ENCODE measurements at places on chromosomes 13 and 19.

- peak; percentile 13 for DNase-seq
These were observed 24.8 kb upstream of the PLA2G4C start for GRCh38 chr19:48135411-48135810.

GRCh38 chr19:49570138-49570856 is 10.1 kb downstream of the NOSIP start:
- DNase-seq = peak; percentile 90

DNA sequence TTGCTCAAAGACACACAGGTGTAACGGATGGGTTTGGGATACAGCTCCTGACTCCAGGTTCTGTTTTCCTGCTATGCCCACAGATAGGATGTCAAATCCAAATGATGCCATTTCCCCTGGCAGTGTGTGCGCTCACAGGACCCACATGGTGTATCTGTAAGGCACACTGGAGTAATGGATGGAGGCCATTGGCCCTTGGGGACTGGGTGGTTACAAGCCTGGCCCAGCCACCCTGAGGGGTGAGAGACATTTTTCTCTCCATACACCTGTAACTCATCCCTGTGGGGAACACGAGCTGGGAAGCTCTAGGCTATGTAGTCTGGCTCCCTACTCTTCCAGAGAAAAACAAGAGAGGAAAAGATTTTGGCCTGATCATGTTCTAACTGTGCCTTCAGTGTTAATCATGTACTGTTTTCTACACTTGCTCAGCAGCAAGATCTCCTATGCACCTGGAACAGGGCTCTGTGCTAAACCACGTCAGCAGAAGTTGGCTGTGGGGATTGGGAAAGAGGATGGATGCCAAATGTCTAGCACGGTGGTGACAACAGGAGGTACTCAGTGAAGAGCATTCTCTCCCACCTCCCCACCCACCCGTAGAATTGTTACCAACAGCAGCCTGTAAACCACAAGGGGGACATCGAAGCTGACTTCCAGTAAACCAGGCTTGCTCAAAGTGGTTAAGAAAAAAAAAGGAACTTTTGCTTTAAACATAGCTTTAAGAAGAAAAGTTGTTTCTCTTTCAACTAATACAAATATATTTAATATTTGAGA is 237.0 kb downstream of the LACC1 start:
- no peak for DNase-seq

- DNase-seq = peak; percentile 88
These were observed 113.9 kb downstream of the CRYL1 start for GRCh38 chr13:20411638-20412342.

- DNase-seq = no peak
These were observed 79.2 kb upstream of the C13orf46 start for GRCh38 chr13:114053026-114053425.

GRCh38 chr19:40633207-40633606 is 32.0 kb downstream of the LTBP4 start:
- DNase-seq = no peak

GRCh38 chr13:110392510-110393240 is 85.6 kb downstream of the COL4A2 start:
- DNase-seq = no peak

DNA sequence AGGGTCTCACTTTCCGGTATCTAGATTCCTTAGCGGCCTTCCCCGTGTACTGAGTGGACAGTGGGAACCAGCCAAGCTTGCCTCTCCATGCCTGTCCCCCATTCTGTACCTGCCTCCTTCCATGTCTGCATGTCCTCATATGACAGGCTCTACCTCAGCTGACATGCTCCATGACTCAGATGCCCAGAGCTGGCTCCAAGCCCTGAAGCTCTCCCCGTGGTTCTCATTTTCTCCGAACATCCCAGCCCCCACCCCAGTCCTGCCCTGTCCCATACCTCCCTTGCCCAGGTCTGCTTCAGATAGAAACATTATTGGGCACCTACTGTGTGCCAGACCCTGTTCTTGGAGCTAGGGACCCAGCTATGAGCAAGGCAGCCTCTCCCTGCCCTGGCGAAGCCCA is 17.1 kb upstream of the SHFL start:
- no peak for DNase-seq

- DNase-seq = no peak
These were observed 268.5 kb downstream of the MYO16 start for GRCh38 chr13:108897955-108898354.

- DNase-seq = peak; percentile 92
These were observed 14.9 kb downstream of the MAP2K2 start for GRCh38 chr19:4108767-4109625.

DNA sequence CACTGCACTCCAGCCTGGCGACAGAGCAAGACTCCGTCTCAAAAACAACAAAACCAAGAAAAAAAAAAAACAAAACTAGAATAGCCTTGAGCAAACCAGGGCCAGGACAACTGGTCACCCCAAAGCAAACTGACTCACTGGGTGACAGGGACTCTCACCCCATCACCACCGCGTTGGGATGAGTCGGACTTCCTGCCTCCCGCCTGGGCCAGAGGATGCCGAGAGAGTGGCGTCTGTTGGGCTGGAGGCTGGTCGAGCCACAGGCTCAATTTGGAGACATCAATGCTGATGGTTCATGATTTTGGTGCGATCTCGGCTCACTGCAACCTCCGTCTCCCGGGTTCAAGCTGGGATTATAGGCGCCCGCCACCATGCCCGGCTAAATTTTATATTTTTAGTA is 11.6 kb downstream of the TMPRSS9 start:
- no peak for DNase-seq

GRCh38 chr19:49871349-49871985 is 4.1 kb upstream of the PNKP start:
- no peak for DNase-seq

- peak; percentile 50 for DNase-seq
These were observed 10.9 kb downstream of the ARHGEF1 start for GRCh38 chr19:41893899-41894298.

DNA sequence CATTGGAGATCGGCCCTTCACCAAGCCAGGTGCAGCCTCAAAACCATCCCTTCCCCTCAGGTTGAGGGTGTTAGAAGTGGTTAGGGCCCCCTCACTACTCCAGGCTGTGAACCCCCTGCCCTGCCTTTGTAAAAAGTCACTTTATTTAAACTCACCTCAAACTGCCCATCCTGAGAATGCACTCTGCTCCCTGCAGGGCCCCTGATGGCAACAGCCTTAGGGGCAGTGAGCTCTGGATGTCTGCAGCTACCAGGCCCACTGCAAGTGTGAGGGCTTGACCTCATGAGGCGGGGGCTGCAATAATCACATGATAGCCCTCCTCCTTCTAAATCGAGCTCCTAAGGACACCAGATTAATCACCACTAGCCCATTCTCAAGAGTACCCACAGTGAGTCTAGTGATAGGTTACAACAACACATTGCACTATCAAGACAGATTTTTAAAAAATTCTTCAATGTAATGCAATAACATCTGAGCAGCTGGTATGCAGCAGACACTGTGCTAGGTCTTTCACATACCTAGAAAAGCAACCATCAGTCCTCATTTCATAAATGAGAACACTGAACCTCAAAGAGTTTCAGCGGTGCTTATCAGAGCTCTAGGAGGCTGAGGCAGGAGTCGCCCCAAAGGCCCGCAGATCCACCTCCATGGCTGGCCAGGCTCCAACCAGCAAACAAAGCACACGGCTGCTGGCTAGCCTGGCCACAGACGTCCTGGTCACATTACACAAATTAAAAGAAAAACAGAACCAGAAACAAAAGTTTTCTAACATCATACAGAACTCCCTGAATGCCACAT is 26.0 kb downstream of the SLC7A1 start:
- DNase-seq = no peak

DNA sequence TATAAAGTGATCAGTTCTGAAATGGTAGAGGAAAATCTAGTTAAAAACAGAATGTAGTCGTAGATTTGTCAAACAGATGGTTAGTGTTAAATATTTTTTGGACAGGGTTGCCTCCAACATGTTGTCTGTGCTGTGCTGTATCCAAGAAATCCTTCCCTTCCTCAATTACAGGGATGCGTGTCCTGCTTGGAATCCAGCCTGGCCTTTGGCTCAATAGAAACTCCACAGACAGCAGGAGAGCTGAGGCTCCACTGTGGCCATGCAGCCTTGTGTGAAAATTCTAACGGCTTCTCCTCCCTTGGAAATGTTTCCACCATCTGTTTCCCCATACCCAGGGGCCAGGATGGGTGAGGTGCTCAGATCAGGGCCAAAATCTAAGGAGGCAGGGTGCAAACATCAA is 67.7 kb upstream of the USP29 start:
- no peak for DNase-seq

- no peak for DNase-seq
These were observed 9.7 kb downstream of the TLE6 start for GRCh38 chr19:2986951-2987524.

DNA sequence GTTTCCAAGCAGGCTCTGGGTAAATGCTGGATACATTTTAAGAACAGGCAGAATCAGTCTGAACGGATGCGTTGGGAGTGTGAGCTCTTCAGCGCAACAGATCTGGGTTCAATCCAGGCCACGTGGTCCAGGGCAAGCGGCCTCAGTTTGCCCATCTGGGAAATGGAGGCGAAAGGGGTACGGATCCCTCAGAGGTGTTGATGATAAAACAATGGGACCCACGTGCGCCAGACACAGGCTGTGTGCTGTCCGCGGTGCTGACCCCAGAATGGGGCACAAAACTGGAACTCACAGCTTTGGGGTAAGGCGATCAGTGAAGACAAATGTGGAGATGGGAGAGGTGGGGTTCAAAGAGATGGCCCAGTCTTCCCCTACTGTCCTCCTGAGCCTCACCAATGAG is 13.1 kb upstream of the PDE4C start:
- no peak for DNase-seq

DNA sequence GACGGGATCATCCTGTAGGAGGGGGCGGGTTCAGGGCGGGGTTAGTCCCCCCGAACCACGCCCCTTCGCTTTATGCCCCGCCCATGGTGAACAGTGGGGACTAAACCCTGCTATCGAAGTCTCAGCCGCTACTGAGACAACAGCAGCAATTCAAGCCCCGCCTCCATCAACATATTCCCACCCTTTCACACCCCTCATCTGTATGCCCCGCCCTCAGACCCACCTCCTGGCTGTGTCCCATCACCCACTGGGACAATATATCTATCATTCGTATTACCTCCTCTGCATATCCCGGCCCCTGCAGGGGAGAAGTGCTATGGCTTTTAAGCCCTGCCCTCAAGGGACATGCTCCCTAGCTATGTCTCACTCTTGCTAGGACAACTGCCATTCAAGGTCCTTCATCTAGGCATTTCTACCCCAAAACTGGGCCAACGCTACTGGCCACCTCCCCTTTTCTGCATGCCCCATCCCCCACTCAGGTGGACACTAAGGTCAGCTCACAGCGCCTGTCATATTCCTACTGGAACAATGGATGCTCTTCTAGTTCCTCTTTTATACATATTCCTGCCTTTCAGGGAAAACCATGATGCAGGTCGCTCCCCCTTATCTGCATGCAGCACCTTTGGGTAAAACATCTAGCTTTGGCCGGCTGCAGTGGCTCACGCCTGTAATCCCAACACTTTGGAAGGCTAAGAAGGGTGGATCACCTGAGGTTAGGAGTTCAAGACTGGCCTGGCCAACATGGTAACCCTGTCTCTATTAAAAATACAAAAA is 11.9 kb downstream of the LRFN1 start:
- no peak for DNase-seq

GRCh38 chr19:39252458-39252857 is 3.8 kb upstream of the IFNL4 start:
- DNase-seq = no peak

All from GM12865 (cell line).